ENCODE measurements at places on chromosomes 4 and X. TPM values are rescaled to one million over a fixed set of nuclear protein-coding genes. Genes with fewer than 3 reads are reported as not detected.

Gene ZNF81
- 3.5 TPM for total RNA-seq

DNA sequence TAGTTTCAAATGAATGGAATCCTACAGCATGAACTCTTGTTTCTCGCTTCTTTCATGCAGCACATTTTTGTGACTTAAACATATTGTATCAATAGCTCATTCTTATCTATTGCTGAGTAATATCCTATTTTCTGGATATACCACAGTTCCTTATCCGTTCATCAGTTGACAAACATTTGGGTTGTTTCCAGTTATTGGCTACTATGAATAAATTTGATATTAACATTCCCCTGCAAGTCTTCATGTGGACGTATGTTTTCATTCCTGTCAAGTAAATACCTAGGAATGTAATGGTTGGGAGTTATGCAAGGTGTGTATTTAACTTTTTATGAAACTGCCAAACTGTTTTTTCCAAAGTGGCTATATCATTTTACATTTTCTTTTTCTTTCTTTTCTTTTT is 114.0 kb upstream of the SH3RF1 start:
- DNase-seq: no peak

GRCh38 chr4:98222306-98222705 is 38.9 kb upstream of the RAP1GDS1 start:
- no peak for DNase-seq

GRCh38 chr4:1008840-1009541 is 2.4 kb upstream of the FGFRL1 start:
- DNase-seq: peak; percentile 39

Gene TLR3
- 0.54 TPM for total RNA-seq

- no peak for DNase-seq
These were observed 259.9 kb upstream of the JADE1 start for GRCh38 chr4:128549636-128550035.

- DNase-seq: no peak
These were observed 248.8 kb downstream of the PCDH7 start for GRCh38 chr4:30968926-30969325.

Gene ZNF674
- total RNA-seq: 2.8 TPM
